CD4-positive, alpha-beta T cell treated with Interleukin-15 for 4 hours (primary cell): ENCODE measurements at places on chromosomes 5 and 9.

GRCh38 chr5:171444582-171444981 is 25.1 kb downstream of the FGF18 start:
- DNase-seq: no peak

DNA sequence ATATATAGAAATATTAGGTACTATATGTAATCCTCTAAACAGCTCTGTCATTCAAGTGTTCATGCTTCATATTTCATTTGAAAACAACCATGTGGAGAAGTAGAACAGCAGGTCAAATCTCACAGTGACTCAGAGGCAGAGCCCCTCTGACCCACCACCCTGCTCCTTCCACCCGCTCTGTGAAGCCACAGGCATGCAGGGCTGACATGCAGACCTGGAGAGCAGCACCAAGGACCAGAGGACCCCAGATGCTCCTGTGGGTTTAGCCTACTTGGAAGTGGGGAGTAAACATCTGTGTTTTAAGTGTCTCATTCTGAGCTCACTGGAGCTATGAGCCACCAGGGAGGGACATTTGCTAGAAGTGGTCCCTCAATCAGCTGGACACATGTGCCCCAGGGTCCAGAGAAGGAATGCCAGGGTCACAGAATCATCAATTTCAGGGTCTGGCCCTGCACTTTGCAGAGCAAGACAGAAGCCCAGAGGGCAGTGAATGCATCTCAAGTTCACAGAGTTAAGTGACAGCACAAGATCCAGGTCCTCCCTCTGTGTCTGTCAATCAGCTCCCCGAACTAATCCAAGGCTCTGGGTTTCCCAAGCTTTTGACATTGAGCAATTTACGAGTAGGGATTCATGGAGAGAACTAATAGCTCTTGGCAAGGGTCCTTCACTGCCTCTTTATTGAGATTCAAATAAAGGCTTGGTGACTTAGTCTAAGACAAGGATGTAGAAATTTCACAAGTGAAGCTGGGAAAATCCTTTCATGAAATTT is 441.1 kb downstream of the SEMA5A start:
- no peak for DNase-seq

DNA sequence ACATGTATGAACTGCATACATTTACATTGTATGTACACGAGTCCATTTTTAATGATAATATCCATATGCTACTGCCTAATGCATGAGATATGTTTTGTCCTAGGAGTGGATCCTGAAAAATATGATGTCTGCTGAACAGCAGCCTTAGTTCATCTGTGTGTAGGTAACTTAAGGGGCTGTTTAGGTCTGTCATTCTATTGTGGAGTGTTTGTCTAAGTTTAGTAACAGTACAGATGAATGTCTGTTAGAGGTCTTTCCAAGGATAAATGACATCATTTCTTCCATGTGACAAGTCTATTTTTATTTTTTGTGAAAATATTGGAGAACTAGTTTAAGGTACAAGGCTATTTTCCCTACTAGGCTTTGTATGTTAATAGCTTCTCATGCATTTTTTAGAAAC is 22.6 kb upstream of the CCDC112 start:
- DNase-seq: no peak

- no peak for DNase-seq
Observed at GRCh38 chr9:116163293-116164055, 9.9 kb downstream of the PAPPA start.

DNA sequence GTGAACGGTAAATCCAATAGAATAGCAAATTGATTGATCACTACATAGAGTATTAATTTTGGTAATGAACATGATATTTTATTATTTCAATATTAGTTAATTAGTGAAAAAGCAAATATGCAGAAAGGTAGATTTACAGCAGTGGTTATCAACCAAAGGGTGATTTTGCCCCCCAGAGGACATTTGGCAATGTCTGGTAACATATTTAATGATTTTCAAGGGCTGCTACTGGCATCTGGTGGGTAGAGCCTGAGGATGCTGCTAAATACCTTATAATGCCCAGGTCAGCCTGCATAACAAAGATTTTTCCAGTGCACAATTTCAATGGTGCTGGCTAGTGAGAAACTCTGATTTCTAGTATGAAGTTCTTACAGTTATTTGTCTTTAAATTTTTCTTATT is 1313.7 kb downstream of the PTPRD start:
- DNase-seq: no peak

- DNase-seq: no peak
Observed at GRCh38 chr9:111481885-111482636, 2.1 kb downstream of the ECPAS start.

DNA sequence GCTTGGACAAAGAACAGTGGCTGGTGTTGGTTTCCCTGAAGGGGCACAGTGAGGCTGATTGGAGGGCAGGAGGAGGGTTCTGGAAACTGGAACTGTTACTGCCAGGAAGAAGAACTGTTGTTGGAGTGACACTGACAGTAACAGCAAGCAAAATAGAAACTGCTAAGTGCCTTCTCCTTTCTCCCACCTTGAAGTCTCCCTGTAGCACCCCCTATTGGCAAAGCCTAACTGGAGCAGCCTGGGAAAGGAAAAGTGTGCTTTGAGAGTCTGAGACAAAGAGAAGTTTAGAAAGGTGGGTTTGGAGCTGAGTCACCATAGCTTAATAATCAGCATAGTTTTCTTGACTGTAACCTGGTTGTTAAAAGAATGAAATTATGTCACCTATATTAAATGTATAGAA is 2.5 kb upstream of the TMEM174 start:
- DNase-seq: peak; percentile 7

DNA sequence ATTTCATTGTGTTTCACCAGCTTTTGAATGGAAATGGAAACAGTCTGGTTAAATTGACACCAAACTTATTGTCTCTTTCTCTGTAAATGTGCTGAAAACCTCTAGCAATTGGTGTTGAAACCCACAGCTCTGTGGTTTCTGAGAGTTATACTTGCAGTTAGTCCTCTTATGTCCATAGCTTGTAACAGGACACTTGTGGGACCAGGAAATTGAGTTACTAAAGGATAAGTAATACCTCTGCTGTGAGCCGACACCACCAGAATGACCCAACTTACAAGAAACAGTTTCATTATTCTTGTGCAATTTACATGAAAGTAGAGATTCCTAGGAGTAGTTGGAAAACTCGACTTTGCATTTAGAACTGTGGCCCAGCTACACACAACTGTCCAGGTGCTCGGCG is 191.5 kb downstream of the CFAP90 start:
- no peak for DNase-seq

GRCh38 chr5:44674461-44674860 is 134.3 kb upstream of the MRPS30 start:
- DNase-seq: no peak

GRCh38 chr5:14681236-14681752 is 16.8 kb downstream of the OTULIN start:
- no peak for DNase-seq

DNA sequence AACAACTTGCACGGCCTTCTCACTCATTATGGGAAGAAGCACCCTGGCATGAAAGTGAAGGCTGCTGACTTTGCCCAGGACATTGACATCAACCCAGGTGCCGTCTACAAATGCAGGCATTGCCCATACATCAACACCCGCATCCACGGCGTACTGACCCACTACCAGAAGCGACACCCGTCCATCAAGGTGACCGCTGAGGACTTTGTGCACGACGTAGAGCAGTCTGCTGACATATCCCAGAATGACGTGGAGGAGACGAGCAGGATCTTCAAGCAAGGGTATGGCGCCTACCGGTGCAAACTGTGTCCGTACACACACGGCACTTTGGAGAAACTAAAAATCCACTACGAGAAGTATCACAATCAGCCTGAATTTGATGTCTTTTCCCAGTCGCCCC is 65.4 kb downstream of the ZNF462 start:
- DNase-seq: no peak

- DNase-seq: peak; percentile 10
Observed at GRCh38 chr5:113336975-113337374, 97.8 kb downstream of the TSSK1B start.

DNA sequence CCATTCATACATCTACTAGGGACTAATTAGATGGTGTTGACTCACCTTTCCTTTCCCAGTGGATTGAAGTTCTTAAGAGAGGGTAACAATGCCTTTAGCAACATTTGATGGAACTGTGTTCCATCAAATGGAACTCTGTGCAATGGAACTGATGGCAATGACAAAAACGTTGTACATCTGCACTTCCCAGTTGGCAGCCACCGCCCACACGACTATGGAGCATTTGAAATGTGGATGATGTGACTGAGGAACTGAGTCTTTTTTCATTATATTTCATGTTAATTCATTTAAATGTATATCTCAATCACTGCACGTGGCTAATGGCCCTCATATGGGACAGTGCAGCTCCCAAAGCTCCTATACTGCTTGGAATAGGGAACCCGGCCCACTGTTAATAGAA is 39.0 kb upstream of the ICE1 start:
- no peak for DNase-seq
